ENCODE measurements at places on chromosomes 7 and 10.

GRCh38 chr7:22660293-22660692 is 66.7 kb upstream of the IL6 start:
- no peak for DNase-seq

- no peak for DNase-seq
Measured at GRCh38 chr7:77664715-77665114, 31.5 kb upstream of the RSBN1L start.

DNA sequence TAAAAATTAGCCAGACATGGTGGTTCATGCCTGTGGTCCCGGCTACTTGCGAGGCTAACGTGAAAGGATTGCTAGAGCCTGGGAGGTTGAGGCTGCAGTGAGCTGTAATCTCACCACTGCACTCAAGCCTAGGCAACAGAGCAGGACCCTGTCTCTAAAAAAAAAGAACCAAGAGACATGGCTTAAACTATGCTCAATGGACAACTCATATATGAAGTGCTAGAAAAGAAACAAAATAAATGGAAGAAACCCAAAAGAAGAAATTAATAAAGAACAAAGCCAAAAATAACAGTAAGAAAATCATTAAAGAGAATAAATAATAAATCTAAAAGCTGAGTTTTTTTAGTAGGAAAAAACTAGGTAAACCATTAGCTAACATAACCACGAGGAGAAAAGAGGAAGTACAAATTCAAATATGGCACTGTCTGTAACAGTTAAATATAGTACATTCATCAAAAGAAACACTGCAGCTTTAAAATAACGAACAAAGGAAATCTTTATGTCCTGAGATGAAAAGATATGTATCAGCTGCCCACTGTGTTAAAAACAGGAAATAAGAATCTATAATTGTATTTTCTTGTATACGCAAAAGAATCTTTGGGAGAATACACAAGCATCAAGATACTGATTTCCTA is 48.7 kb downstream of the UPF2 start:
- no peak for DNase-seq

GRCh38 chr10:112832361-112832878 is 117.6 kb upstream of the TCF7L2 start:
- no peak for DNase-seq

DNA sequence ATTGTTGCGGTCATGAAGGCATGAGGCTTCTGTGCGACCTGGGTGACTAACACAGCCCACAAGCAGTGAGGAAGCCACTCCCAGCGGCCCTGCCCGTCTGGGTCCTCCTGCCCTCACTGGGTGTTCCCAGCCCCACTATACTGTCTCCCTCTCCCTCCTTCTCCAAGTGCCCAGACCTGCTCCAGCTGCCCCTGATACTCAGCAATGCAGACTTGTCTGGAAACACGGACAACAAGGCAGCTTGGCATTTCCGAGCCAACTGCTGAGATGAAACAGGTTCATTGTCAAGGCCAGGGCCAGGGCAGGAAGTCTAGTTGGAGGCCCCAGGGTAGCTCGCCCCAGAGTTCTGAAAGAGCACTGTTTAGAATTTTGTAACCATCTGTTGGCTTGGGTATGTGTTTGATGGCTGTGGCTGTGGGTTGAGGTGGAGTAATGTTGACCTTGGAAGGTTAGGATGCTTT is 95.7 kb downstream of the RBM20 start:
- no peak for DNase-seq

GRCh38 chr10:13809427-13809826 is 222.7 kb downstream of the PRPF18 start:
- no peak for DNase-seq

- DNase-seq: no peak
Measured at GRCh38 chr10:103818105-103818504, 37.3 kb downstream of the SH3PXD2A start.

- DNase-seq: no peak
Measured at GRCh38 chr7:126493801-126494200, 758.9 kb downstream of the GRM8 start.

- no peak for DNase-seq
Measured at GRCh38 chr10:17682236-17682946, 38.4 kb downstream of the STAM start.

- no peak for DNase-seq
Measured at GRCh38 chr7:42552227-42552626, 315.2 kb upstream of the GLI3 start.

DNA sequence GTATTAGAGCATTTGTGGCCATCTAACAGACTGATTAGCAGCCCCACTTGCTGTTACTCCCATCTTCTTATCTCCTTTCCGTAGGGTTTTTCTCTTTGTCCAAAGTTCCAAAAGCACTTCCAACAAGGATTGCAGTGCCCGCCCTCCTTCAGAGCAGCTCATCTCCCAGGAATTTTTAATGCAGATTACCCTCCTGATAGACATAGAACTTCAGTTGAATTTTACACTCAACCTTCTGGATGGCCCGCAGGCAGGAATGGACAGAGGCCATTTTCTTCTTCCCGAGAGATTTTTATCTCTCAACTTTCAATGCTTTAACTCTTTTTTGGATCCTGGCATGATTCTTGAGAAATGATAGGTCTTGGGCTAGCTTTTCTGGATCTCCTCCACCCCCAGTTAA is 23.3 kb downstream of the PRKG1 start:
- no peak for DNase-seq

- DNase-seq: peak; percentile 7
Measured at GRCh38 chr7:12884856-12885440, 197.5 kb downstream of the ARL4A start.

- peak; percentile 52 for DNase-seq
Measured at GRCh38 chr10:87094373-87095235, at the start of the genes GLUD1 and SHLD2. Gene GLUD1 (minus strand): TSS chr10:87094843. CDS start chr10:87094769, 74 bp downstream. Gene SHLD2 (plus strand): TSS chr10:87095206. CDS start chr10:87151355, 56,149 bp downstream.

DNA sequence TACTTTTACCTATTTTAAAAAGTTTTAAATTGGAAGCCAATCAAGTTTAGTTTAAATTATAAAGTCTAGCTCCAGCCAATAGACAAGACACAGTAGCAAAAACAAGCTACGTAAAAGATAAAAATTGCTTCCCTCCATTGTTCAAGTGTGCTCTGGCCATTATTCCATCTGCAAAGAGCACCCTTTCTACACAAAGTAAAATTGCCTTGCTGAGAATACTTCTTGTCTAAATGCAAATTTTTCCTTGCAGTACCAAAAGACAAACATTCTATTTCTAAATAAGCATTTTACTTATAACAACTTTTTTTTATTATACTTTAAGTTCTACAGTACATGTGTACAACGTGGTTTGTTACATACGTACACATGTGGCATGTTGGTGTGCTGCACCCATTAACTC is 75.9 kb upstream of the ZNF746 start:
- no peak for DNase-seq

DNA sequence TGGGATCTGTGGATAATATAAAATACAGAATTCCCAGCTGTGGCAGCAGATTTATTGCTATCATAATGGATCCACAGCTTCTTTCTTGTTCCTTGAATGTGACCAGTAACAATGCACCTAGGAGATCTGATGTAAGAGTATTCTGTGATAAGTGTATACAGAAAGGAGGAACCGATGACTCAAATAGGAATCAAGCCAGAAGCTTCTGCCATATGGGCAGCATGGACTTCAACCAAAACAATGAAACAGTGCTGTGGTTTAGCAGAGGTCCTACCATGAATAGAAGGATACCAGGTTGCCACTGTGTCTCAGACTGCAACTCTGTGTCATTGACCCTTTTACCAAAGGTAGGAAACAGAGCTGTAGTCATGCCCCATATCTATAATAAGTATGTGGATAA is 81.8 kb downstream of the PTPRZ1 start:
- DNase-seq: peak; percentile 41

DNA sequence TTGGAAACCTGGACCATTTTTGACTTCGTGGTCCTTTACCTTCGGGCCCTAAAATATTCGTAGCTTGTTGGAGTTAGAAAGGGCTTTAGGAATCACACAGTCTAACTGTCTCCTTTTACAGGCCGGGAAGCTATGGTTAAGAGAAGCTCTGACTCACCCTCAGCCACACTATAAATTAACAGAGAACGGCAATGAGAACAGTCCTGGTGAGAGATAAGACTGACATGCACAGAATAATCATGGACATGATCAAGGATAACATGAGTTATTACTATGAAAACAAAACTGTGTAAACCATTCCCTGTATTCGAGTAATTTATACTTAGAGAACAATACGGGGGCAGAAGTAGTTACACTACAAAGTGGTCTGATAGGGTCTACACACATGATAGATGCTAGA is 162.5 kb upstream of the MALRD1 start:
- peak; percentile 7 for DNase-seq

- no peak for DNase-seq
Measured at GRCh38 chr10:5860066-5860465, 29.6 kb downstream of the ANKRD16 start.

- DNase-seq: no peak
Measured at GRCh38 chr10:131421381-131421780, 109.9 kb upstream of the TCERG1L start.

DNA sequence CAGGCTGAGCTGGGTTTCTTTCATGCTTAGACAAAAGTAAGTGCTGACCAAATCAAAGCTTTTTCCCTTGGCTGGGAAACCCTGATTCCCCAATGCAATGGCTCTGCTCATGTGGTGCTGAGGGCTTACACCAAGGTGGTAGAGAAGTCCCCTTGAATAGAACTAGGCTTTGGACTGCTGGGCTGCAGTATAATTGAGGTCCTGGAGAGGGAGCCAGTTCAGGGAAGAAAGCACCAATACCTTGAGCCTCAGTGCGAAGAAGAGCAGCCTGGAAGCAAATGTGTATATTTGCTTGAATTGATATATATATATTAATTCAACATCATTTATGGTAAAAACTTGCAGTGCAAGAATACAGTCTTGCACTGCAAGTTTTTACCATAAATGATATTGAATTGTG is 391.1 kb downstream of the RPS24 start:
- no peak for DNase-seq

DNA sequence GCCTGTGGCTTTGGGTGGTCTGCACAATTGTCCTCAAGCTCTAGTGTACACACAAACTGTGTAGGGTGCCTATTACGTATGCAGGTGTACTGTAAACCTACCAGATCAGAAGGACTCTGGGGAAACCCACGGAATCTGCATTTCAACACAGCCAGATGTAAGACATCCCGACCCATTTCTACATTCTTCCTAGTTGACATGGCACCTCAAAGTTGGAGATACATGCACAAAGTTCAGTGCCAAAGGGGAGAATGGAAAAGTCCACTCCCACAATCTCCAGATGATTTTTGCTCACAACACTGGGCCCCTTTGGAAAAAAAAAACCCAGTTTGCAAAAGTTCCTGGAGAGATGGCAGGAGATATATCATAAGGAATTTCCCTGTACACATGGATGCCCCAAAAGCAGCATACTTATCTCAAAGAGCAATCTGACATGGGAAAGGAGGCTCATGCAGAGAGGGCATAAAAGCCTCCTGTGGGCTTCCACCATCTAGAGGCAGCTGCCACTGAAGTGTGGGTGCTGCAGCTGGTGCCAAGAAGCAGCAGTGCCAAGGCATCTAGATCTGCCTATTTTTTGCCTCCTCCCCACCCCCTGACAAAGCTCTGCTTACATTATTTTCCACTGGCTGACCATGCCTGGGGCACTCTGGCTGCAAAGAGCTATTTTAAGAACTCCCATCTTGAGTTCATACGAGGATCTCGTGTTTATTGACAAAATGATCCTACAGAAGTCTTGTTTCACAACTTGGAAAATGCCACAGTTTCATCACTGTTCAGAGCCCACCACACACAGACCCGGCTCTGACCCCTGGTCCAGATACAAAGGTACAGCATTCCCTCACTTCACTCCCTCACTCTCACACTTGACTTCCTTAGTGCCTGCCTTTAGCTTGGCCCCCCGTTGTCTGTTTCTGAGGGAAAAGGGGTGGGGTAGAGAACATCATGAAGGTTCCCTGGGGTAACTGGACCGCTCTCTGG is 12.9 kb downstream of the TECTB start:
- no peak for DNase-seq

DNA sequence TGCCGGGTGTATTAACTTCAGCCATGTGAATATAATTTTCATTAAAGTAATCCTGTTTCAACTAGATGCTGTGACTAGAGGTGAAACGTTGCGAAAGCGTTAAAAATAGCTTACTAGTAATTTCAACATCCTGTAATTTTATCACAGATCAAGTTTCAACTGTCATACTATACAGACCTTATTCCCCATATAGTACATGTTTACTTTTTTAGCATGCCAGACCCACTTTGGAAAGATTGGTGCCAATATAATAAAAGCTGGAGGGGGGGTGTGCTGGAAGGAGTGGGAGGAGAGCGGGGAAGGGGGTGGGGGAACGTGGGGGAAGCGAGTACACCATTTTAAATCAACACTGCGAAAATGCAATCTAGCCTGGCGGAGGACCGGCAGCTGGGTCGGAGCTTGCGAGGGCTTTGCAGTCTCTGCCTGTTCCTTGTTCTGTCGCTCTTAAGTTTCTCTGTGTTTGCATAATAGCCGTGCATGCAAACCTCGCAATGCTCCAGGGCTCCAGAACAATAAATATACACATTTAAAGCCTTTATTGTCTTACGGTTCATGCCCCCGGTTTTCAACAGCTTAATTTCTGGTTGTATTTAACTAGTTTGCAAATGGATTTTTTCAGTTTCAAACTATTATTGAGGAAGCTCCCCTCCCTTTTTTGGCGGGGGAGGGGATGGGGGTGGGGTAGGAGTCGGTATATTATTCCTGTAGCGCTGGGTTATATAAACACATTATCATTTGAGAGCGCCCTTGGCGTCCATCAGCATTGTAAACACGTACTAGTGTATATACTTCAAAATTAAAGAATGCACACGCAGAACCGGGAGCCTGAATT is 1.3 kb upstream of the ARID5B start:
- no peak for DNase-seq

DNA sequence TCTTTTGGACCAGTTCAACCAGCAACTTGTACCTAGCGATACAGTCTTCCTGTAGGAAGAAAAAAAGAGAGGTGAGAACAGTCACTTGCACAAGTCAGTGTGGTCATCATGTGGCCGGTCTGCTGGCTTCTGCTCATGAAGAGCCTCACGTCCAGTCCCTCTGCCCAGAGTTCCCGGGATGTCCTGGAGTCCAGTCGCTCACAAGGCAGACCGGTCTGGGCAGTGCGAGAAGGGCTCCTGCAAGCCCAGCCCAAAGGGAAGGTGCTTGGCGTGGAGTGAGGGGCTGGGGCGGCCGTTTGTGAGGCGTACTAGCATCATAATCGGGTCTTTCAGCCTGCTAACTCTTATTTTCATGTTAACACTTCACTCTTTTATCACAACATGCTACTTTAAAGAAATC is 222.7 kb downstream of the MLLT10 start:
- DNase-seq: no peak
